Endodermal cell (in vitro differentiated cells): ENCODE measurements at places on chromosomes 12 and 14. TPM values are rescaled to one million over a fixed set of nuclear protein-coding genes. Genes with fewer than 3 reads are reported as not detected.

The SIX4 gene
- total RNA-seq = 9.8 and 12.9 TPM in 2 replicates

The KCNH3 gene
- total RNA-seq = 1.00 to 1.9 TPM (median 1.6 TPM) in 3 replicates

The FGF6 gene
- not detected in 2 replicates for total RNA-seq

DNA sequence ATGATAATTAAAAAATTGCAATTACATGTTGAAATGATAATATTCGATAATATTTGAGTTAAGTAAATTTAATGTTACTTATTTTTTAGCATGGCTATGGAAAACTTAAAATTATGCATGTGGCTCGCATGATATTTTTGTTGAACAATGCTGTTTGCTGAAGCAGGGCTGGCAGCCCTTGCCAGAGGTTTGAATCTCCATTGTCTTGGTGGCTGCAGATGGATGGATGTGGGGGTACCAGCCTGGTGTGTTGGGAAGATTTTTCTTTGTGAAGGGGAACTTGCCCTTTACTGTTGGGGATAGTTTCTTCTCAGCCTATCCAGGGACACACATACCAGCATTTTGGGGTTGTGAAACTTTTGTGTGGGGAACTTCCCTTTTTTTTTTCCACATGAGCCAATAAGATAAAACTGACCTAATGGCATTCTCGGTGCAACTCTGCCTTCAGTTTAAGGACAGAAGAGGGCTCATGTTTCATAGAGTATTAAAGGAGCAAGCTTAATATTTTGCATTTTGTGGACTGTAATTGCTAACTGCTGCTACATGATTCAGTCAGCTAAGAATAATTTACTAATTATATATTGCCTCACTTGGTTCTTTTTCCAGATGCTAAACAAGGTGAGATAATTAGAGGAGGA is 8.8 kb downstream of the RASSF3 start:
- peak; percentile 20 for DNase-seq

DNA sequence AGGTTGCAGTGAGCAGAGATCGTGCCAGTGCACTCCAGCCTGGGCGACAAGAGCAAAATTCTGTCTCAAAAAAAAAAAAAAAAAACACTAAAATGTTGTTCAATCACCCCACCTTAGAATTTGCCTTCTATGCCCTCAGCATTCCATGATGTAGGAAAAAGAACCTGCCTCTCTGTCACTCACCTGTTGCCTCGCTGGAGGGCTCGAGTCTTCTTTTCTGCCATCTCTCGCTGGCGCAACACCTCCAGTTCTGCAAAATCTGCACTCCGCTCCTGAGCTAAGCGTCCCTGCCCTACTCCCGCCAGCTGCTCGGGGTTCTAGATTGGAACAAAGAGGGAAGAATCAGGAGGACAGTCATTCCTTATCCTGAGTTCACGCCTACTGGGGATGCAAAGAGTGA is 17.9 kb downstream of the TIMELESS start:
- no peak for DNase-seq

DNA sequence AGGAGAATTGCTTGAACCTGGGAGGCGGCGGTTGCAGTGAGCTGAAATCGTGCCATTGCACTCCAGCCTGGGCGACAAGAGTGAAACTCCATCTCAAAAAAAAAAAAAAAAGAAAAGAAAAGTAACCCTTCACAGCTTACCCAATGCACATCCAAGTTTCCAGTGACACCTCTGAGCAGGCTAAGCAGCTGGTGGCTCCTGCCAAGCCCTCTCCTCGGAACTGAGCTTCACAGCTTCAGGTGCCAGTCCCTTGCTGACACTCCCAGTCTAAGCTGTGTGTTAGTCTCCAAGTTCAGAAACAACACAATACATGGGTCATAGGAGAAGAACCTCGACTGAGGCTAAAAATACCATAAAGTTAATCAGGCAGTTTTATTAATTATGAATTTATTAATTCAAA is 7.9 kb downstream of the CD9 start:
- no peak for DNase-seq

- DNase-seq = no peak
Observed at GRCh38 chr12:51442324-51442723, 17.7 kb downstream of the SLC4A8 start.
